AG08396 (cell line): ENCODE measurements at places on chromosomes 5 and 9.
A peak's percentile ranks its signal among the peaks of the same experiment; 100 is the strongest.

DNA sequence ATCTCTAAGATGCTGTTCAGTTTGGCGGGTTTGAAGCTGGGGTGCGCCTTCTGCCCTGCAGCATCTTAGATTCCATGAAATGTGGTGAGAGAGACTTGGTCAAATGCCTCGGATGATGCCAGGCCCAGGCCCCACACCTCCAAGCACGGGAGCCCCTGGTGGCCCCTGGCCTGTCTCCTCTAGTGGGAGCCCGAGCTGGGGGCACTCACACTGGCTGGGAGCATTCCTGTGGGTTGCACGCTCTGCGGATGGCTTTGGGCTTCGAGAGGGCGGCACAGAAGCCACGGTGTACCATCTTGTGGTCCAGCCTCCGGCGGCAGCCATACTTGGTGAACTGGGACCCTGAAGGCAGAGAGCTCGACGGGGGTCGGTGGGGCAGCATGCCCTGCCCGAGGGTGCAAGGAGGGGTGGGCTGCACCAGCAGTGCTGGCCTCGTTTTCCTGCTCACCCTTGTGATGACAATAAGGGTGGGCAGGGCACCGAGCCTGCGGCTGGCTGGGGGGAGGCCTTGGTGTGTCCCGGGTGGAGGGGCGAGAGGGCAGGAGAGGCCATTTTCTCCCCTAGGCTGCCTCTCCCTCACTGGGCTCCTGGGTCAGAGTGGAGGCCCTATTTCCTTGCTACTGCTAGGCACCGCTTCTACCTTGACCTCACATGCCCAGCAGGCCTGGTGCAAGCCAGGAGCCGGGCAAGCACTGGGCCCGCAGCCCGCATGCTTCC lies 65.8 kb downstream of the ZNF354C start:
- no peak for DNase-seq

DNA sequence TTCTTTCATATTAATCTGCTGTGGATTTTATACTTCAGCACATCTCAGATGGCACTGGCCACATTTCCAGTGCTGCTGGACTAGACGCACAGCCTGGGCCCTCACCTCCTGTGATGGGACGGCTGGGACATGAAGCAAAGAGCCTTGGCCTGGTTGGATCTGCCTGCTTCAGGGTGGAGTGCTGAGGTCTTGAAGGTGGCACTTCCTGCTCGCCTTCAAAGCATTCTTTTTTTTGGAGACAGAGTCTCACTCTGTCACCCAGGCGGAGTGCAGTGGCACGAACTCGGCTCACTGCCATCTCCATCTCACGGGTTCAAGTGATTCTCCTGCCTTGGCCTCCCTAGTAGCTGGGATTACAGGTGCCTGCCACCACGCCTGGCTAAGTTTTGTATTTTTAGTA lies 73.1 kb downstream of the RAPGEF1 start:
- DNase-seq, result no peak

GRCh38 chr9:8365029-8365428 lies 565.5 kb upstream of the DMAC1 start:
- DNase-seq, result peak; percentile 1

DNA sequence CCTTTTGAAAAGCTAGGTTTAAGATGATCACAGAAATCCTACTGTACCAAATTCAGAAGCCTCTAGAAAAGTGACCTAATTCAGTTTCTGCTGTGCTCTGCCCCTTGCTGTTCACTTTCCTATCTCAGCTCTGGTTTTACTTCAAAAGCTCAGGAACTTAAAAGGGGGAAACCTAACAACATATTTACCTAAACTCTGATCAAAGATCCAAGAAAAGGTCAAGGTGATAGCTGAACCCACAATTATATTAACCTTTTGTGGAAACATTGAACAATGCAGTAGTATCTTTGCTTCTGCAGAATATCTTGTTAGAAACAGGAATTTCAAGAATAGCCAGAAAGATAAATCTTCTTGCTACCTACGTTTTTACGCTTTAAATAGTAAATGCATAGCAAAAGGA lies 568.5 kb downstream of the PDE4D start:
- DNase-seq, result no peak

GRCh38 chr5:14775857-14776256 lies 95.7 kb downstream of the ANKH start:
- peak; percentile 11 for DNase-seq

DNA sequence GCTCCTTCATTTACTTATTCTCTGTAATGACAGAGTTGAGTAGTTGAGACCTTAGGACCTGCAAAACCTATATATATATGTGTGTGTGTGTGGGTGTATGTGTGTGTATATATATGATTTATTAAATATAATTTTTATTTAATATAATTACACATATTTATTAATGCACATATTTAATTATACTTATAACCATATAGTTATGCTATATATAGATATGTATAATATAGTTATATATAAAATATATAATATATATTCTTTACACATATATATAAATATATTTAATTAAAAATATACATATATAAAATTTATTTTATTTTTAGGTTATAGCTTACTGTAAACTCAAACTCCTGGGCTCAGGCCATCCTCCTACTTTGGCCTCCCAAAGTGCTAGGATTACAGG lies 23.7 kb downstream of the ACER2 start:
- DNase-seq, result no peak
